ENCODE measurements at places on chromosomes 7 and 10.

DNA sequence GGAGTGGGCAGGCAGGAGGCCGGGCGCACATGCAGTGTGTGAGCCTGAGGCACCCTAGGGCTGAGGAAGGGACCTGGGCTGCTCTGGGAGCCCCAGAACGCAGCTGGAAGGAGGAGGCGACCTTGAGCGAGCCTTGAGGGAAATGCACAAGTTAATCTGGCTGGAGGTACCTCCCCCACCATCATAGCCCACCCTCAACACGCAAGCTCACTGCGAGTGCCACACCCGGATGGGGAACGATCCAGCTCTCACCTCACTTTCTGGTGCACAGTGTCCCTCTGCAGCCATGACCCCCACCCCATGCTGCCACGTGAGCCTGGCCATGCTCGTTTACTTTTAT lies 162.4 kb upstream of the PPP2R2D start:
- DNase-seq, result no peak

DNA sequence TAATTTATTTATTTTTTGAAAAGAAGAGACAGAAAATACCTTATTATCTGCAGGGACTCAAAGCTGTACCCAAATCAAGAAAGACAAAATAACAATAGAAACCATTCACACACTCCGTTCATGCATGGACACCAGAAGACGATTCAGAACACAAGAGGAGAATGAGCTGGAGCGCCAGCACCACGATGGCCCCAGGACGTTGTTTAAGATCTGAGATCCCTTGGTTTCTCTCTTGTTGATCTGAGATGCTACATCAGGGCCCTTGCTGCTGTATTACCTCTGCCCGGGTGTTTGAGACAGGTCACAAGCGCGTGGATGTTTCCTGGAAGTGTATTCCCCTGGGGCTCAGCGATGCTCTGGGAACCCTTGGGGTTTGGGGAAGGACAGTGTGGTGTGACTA lies 46.8 kb downstream of the CHST3 start:
- DNase-seq, result no peak

GRCh38 chr7:14389595-14389994 lies 400.1 kb upstream of the ETV1 start:
- DNase-seq, result no peak

DNA sequence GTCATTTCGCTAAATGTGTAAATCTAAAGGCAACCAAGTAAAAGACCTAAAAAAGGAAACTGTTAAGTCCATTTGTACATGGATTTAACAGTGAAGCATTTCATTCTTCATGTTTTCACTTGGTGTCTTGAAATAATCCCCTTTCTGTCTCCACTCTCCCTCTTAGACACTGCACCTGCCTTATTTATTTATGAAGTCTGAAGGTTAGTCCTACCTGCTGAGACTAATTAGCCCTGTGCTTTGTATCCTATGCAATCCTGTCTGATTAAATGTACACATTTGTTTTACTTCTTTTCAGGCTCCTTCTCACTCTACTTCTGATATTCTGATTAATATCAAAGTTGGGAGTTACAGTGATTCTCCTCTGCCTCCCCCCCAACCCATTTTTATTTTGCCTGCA lies 1.9 kb upstream of the TCF7L2 start:
- DNase-seq, result no peak

GRCh38 chr7:80954191-80954590 lies 35.3 kb upstream of the SEMA3C start:
- no peak for DNase-seq

GRCh38 chr7:94188350-94188749 lies 184.2 kb upstream of the BET1 start:
- no peak for DNase-seq

- DNase-seq, result no peak
Observed at GRCh38 chr10:3747248-3747960, 37.6 kb downstream of the KLF6 start.

GRCh38 chr10:5147981-5148677 lies 36.8 kb downstream of the AKR1C8 start:
- no peak for DNase-seq

GRCh38 chr7:17939606-17940301 lies 540 bp downstream of the SNX13 start:
- DNase-seq, result peak; percentile 34

GRCh38 chr7:38375453-38375852 lies 102.0 kb upstream of the TARP start:
- no peak for DNase-seq

DNA sequence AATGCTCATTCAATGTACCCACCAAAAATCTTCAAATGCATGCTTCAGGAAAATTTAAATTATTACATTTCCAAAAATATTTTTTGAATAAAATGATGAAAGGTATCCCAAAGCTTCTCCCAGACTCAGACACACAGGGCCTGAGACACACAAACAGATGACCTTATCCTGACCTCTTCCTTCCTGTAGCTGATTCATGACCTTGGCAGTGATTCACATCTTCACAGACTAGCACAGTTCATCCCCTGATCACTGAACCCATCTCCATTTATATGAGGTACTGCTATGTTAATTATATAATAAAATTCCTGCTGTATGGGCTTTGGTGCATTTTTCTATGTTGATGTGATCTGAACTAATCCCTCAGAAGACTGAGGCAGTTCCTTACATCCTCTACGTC lies 265.0 kb upstream of the GLI3 start:
- no peak for DNase-seq
